ENCODE measurements at places on chromosomes 16 and 17.

DNA sequence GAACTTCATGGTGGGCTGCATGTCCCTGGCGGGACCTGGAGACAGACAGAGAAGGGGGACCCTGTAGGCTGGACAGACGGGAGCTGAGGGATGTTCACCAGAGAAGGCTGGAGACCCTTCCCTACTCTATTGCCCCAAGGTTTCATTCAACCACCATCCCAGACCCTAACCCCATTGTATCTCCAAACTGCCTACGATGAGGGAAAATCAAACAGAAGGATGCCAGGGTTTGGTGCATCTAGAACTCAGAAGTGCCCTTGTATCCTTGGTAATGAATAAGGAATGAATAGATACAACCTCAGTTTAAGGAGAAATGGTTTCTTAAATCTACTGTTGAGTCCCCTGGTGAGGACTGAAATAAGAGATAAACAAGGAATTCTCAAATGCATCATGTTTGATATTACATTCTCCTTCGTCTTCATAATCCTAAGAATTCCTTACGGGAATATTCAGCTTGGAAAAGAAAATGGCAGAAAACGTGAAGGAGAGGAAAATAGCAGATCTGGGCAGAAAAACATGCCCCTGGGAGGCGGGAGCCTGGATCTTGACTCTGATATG, 16.4 kb downstream of the TNS4 start:
- no peak for DNase-seq

DNA sequence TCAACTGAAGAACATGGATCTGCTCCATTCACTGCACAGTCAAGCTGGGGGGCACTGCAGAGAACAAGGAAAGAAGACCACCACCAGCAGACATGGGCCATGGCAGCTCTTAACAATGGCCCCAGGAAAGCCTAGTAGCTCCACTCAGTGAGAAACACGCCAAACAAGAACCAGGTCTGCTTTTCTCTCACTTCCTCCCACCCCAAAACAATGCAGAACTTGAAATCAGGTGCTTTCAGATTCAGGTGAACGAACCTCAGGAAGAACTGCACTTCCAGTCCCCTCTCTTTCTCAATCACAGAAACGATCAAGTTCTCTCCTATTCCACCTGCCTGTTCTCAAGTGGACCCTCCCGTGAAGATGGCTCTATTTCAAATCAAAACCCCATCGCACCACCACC, 155.6 kb downstream of the GRIN2A start:
- DNase-seq: no peak

GRCh38 chr17:82216301-82217119, 3.9 kb upstream of the CCDC57 start:
- DNase-seq: peak; percentile 14

DNA sequence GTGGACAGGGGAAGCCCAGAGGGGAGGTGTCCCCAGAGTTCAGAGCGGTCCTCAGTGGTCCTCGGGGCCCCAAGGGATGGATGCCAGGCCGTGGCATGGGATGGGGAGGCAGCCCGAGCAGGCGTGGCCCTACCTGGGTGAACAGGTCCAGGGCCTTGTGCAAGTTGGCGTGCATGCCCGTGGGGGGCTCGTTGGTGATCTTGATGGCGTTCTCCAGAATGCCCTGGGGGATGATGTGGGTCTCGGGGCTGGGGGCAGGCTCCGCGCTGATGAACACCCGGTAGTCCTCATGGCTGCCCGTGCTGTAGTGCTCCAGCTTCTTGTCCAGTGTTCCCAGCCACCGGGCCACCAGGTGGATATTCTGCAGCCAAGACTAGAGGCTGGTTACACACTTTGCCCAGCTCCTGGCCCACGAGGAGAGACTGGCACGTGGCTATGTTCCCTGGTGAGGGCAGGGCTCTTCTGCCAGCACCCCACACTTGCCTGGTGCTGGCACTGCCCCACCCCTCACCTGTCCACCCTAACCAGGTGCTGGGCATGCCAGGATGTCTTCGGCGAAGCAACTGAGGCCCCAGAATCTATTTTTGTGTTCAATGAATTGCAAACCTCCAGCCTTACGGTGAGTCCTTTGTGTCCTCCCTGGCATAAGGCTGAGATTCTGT, 59.2 kb downstream of the PGS1 start:
- no peak for DNase-seq

DNA sequence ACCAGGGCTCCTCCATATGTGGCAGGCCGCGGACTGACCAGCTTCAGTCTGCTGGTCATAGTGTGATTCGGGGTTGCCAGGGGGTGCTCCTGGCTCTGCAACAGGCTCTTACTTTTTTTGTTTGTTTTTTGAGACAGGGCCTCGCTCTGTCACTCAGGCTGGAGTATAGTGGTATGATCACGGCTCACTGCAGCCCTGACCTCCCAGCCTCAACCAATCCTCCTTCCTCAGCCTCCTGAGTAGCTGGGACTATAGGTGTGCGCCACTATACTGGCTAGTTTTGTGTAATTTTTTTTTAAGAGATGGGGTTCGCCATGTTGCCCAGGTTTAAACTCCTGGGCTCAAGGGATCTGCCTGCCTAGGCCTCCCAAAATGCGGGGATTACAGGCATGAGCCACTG, 11.8 kb upstream of the KCNH6 start:
- DNase-seq: no peak

GRCh38 chr16:67170168-67170948, at the start of gene NOL3:
TSS of gene NOL3 (plus strand) at chr16:67170538.
- DNase-seq: no peak

- no peak for DNase-seq
These were observed 115.7 kb downstream of the TMEM114 start for GRCh38 chr16:8474587-8474986.

DNA sequence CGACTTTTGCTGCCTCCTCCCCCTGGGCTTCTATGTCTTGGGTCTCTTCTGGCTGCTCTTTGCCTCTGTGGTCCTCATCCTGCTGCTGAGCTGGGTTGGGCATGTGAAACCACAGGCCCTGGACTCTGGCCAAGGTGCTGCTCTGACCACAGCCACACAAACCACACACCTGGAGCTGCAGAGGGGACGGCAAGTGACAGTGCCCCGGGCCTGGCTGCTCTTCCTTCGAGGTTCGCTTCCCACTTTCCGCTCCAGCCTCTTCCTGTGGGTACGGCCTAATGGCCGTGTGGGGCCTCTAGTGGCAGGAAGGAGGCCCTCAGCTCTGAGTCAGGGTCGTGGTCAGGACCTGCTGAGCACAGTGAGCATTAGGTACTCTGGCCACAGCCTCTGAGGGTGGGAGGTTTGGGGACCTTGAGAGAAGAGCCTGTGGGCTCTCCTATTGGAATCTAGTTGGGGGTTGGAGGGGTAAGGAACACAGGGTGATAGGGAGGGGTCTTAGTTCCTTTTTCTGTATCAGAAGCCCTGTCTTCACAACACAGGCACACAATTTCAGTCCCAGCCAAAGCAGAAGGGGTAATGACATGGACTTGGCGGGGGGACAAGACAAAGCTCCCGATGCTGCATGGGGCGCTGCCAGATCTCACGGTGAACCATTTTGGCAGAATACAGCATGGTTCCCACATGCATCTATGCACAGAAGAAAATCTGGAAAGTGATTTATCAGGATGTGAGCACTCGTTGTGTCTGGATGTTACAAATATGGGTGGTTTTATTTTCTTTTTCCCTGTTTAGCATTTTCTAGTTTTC, 2.3 kb downstream of the GP1BA start:
- no peak for DNase-seq

DNA sequence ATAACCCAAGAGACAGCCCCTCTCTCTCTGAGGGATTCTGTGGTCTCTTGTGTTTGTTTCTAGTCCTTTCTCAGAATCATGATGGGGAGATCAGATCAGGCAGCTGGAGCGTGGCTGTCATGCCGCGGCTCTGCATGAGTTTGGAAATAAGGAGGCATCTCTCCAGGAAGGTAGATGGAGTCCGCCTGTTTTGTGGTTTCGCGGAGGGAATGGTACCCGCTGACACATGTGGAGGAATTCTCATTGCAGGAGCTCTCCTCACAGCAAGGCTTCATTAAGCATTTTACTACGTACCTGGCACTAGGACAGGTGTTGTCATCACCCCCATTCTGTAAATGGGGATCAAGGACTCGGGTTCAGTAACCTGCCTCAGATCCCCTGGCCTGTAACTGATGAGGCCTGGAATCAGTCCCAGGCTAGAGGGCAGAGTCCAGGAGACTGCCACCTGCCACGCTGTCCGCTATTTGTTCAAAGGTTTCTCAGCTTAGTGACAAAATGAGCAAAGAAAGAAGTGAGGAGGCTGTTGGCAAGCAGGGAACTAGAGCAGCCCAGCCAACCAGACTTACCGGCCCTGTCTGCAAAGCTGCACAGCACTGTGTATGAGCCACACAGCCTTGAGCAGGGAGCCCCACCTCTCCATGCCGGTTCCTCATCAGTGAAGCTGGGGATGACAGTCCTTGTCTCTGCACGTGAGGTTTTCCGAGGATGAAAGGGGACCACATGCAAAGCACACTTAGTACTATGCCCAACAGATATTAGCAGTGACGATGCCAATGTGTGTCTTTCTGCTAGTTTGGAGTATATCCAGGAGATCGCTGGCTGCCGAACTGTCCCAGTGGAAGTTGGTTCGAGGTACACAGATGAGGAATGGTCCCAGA, 11.0 kb downstream of the KDM8 start:
- no peak for DNase-seq

Data from T-helper 17 cell (primary cell).